ENCODE measurements at places on chromosomes 13 and 19.

- no peak for DNase-seq
These were observed 5.9 kb upstream of the DIRAS1 start for GRCh38 chr19:2726904-2727639.

- peak; percentile 92 for DNase-seq
These were observed 6.8 kb downstream of the WDFY2 start for GRCh38 chr13:51590971-51591627.

GRCh38 chr13:111857846-111858560 is 208.9 kb upstream of the SOX1 start:
- no peak for DNase-seq

- DNase-seq = peak; percentile 57
These were observed 114.3 kb downstream of the TEX26 start for GRCh38 chr13:31046711-31047279.

DNA sequence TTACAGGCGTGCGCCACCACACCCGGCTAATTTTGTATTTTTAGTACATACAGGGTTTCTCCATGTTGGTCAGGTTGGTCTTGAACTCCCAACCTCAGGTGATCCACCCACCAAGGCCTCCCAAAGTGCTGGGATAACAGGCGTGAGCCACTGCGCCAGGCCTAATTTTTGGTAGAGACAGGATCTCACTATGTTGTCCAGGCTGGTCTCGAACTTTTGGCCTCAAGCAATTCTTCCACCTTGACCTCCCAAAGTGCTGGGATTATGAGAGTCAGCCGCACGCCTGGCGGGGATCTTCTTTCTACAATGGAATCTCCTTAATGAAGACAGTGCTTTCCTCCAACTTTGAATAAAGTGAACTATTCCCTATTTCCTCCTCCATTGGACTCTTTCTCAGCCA is 5.8 kb downstream of the RASIP1 start:
- no peak for DNase-seq

DNA sequence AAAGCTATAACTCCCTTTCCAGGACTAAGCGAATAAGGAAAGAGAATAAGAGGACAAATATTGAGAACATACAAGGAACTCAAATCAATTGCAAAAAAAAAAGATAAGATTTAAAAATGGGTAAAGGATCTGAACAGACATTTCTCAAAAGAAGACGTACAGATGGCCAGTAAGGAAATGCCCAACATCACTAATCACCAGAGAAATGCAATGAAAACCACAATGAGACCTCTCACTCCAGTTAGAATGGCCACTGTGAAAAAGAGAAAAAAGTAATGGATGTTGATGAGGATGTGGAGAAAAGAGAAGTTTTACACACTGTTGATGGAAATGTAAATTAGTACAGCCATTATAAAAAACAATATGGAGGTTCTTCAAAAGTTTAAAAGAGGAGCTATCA is 63.8 kb downstream of the VWA8 start:
- DNase-seq = no peak

GRCh38 chr19:46495786-46496099 is at the start of gene PNMA8B:
Gene PNMA8B, minus strand, starts transcription at chr19:46495867. Its CDS starts 402 bp downstream, at chr19:46495465.
- DNase-seq = no peak

- no peak for DNase-seq
These were observed 113.7 kb upstream of the ZNF507 start for GRCh38 chr19:32231691-32232090.

DNA sequence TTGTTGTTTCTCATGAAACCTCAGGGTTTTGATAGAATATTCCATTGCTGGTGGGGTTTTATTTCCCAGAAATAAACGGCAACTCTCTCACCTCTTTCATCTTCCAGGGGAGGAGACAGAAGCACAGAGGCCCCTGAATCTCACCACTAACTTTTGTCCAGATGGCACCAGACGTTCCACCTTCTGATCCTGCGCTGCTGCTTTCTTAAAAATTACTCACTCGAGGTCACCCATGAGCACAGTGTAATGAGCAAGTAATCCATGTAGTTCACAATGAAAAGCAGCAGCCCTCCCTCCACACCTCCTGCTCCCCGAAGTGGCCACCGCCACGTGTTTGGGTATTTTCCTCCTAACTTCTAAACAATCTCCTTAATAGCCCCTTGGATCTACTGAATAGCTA is 51.3 kb downstream of the TEX29 start:
- DNase-seq = no peak

- DNase-seq = peak; percentile 75
These were observed 7.8 kb downstream of the ANKLE1 start for GRCh38 chr19:17289489-17289888.

- DNase-seq = no peak
These were observed 8.3 kb downstream of the GNG7 start for GRCh38 chr19:2694196-2694595.

GRCh38 chr13:105814219-105814901 is 721.1 kb downstream of the EFNB2 start:
- no peak for DNase-seq

GRCh38 chr13:30615866-30616541 is 1.7 kb upstream of the USPL1 start:
- DNase-seq = no peak

- DNase-seq = no peak
These were observed 336.0 kb downstream of the ATP8A2 start for GRCh38 chr13:25707726-25708125.

- no peak for DNase-seq
These were observed 714.5 kb downstream of the UQCRFS1 start for GRCh38 chr19:28498404-28498976.

- DNase-seq = peak; percentile 42
These were observed 72.3 kb downstream of the C1QTNF9 start for GRCh38 chr13:24381541-24382265.

DNA sequence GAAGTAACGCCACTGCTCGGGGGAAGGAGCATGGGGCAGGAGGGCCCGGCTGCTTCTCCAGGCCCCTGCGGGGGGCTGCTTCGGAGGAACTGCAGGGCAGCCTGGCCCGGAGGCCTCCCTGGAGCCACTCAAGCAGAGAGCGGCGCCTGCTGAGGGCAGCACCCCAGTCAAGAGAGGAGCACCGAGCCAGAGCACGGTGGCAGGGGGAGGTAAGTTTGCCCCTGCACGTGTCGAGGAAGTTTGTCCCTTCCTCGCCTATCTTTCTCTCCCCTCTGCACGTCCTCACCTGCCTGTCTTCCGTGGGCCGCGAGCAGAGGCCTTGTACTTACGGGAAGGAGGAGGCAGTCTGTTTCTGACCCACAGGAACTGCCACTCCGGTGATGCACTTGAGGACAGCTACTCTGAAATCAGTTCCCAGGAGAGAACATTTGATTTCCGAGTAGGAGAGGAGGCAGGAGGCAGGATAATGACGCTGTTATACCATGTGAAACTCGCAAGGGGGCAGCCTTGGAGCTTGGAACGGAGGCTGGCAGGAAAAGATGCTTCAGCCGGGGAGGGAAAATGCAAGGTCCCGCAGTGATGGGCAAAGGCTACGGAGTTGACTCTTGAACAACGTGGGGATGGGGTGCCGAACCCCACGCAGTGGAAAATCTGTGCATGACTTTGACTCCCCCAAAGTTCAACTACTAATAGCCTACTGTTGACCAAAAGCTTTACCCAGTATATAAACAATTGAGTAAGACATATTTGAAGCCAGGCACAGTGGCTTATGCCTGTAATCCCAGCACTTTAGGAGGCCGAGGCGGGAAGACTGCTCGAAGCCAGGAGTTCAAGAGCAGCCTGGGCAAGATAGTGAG is 5.0 kb downstream of the FFAR1 start:
- DNase-seq = no peak

GRCh38 chr19:5644037-5644436 is 21.2 kb downstream of the SAFB start:
- DNase-seq = no peak

DNA sequence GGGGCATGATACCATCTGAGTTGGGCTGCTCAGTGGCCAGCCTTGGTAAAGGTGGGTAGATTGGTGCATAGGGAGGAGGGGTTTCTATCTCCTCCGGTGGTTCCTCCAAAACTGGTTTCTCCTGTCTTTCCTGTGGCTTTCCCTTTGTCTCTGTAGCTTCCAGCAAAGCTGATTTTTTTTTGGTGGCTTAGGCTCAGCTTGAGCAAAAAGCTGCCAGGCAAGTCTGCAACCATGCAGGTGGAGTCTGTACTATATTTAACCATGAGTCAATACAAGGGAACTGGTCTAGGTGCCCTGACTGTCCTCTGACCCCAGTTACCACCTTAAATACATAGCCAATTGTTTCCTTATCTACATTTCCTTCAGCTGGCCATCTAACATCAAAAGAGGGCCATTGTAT is 64.0 kb upstream of the ZNF681 start:
- no peak for DNase-seq

- DNase-seq = no peak
These were observed 2.8 kb downstream of the TYROBP start for GRCh38 chr19:35905178-35905727.

GRCh38 chr13:99272481-99272880 is 14.3 kb upstream of the GPR18 start:
- DNase-seq = no peak

GRCh38 chr19:47765523-47766358 is 12.8 kb upstream of the SELENOW start:
- DNase-seq = no peak

GRCh38 chr13:33224686-33225085 is 60.9 kb downstream of the STARD13 start:
- DNase-seq = no peak

- no peak for DNase-seq
These were observed 288.9 kb downstream of the SHISA2 start for GRCh38 chr13:25762795-25763377.

- DNase-seq = no peak
These were observed 121.2 kb upstream of the MLNR start for GRCh38 chr13:49098771-49099512.

GRCh38 chr13:71149498-71150363 is 717.3 kb downstream of the DACH1 start:
- DNase-seq = no peak

- DNase-seq = no peak
These were observed 299.3 kb upstream of the ARGLU1 start for GRCh38 chr13:106867249-106867648.

DNA sequence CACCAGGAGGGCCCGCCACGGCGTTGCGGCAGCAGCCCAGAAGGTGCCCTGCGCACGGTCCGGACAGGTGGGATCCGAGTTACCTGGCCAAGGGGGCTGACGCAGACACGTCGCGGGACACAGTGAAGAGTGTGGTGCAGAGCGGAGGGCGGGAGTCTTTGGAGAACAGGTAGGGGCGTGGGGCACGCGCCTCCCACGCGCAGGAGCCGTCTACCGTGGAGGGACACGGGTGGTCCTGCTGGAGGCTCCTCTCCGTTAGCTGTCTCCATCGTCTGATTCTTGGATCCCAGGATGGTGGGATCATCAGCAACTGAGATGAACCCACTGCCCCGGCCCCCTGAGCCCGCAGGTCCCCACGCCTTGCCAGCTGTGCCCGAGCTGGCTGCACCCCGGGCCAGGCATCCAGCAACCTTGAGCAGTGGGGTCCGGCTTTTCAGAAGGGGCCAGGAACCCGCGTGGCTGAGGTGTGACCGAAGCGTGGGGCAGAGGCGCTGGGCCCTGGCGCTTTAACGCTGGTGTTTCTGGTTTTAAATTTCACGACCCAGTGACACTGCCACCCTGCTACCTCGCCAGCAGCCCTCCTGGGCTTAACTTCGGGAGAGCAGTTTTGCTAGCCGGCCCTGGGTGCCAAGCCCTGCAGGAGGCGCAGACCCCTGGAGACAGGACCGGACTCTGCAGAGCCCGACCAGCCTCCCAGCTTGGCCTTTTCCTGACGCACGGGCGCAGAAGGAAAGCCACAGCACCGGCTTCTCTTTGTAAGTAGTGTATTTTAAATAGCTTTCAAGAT is 7.3 kb downstream of the FGF22 start:
- DNase-seq = no peak

All from skeletal muscle cell (primary cell).